Trophoblast cell (in vitro differentiated cells and primary cell): ENCODE measurements at places on chromosomes 3 and 15.
A peak's percentile ranks its signal among the peaks of the same experiment; 100 is the strongest.

GRCh38 chr3:123805504-123805903, 78.6 kb downstream of the MYLK start:
- no peak for DNase-seq
- no peaks in the 10 kb centered on the region for H3K27me3 ChIP-seq
- H3K4me1 ChIP-seq = no peaks in the 10 kb centered on the region
- peaks cover 2% of the 10 kb centered on the region for H3K36me3 ChIP-seq
- no peak overlapping the region for H3K4me3 ChIP-seq
- no peak overlapping the region for H3K27ac ChIP-seq

DNA sequence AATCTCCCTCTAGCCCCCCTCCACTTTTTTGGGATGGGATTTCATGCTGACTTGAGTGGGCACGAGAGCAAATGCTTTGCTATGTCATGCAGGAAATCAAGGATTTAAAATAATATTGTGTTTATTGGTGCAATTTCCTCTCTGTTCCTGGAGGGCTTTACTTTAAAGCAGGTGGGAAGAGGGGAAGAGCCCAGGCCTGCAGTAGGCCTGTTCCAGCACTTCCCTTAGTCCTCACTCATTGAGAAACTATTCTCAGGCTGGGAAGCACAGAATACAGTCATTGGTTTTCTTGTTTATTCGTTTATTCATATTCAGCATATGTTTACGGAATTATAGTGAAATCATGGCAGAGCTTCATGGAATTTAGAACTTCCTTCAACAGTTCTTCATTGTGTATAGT, 41.7 kb upstream of the SPSB4 start:
- H3K36me3 ChIP-seq = no peaks in the 10 kb centered on the region
- no peaks in the 10 kb centered on the region for H3K27me3 ChIP-seq
- no peak overlapping the region for H3K4me3 ChIP-seq
- no peak for DNase-seq

- H3K27ac ChIP-seq = no peak overlapping the region
- H3K4me1 ChIP-seq = peaks cover 14% of the 10 kb centered on the region
- no peak overlapping the region for H3K4me3 ChIP-seq
- peak; percentile 7 for DNase-seq
Measured at GRCh38 chr3:50203809-50204803, 965 bp upstream of the SLC38A3 start.

DNA sequence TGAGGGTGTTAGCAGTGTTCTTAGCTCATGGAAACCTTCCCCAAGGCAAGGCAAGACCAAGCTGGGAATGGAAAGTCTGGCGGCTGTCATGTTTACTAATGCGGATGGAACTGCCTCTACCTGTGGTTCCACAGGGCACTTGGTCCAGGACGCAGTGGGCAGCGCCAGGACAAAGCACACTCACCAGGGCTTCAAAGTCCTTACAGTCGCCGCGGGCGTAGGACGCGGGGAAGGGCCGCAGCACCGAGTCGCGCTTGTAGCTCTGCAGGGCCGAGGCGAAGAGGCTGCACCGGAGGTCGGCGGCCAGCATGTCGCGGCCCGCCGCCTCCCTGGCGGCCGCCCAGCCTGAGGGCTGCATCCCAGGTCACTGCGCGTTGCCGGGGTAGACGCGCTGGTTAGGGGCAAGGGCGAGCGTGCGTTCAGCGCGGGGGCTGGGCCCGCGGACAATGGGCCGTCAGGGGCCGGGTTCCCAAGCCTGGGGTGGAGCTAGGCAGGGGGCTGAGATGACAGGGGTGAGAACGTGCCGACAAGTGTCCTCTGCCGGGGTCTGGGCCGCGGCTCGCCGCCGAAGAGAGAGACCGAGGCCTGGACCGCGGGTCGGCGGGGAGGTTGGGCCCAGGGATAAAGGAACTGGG, 497 bp downstream of the PARP16 start:
- peak; percentile 41 for DNase-seq
- no peaks in the 10 kb centered on the region for H3K36me3 ChIP-seq
- peak overlapping the region; percentile 74 for H3K4me3 ChIP-seq
- H3K27me3 ChIP-seq = no peaks in the 10 kb centered on the region
- H3K4me1 ChIP-seq = no peaks in the 10 kb centered on the region
- H3K27ac ChIP-seq = peak overlapping the region; percentile 66

DNA sequence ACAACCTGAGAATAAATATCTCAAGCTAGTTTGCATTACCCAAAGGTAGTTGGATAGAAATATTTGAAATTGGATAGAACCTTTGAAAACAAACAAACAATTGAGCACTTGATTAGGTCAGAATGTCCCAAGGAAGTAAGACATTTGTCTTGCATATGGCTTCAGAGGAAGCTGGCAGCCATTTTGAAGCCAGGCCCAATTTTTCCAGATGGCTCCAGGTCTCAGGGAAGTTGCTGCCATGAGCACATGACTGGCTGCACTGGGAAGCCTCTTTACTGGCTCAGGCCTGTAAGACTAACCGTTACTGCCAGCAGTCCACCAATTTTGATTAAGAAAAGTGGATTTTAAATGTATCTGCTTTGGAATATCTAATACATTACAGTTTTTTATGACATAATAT, 448.9 kb upstream of the DPH6 start:
- H3K36me3 ChIP-seq = no peaks in the 10 kb centered on the region
- no peaks in the 10 kb centered on the region for H3K4me1 ChIP-seq
- no peak overlapping the region for H3K4me3 ChIP-seq
- no peak for DNase-seq

DNA sequence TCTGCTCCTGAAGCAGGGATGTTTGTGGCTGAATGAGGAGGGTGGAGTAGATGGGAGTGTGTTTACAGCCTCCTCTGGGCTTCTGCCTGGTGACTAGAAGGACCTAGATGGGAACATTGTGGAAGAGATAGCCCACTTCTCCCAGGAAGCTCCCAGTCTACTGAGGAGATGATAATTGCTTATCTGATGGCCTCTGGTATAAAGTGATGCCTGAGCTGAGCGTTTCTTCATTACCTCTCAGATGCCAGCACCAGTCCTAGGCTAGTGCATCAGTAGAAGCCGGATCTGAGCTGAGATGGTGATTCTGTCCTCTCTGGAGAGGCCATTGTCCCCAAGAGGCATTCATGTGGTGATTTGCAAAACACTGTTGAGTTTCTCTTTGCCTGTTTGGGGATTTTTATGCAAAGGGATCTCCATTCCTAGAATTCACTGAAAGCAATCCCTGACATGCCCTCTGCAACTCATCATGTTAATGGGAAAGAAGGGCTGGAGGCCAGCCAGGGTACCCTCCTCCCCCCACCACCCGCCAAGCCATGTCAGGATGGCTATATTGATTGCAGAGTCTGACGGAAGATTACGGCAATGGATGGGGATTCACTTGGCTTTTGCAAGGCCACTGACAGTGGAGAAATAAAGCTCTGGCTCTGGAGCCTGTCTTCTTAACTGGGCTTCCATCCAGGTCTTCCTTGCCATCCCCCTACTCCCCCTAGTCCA, 166.4 kb upstream of the ROPN1 start:
- H3K27me3 ChIP-seq = no peaks in the 10 kb centered on the region
- no peak for DNase-seq
- H3K4me3 ChIP-seq = no peak overlapping the region

GRCh38 chr3:139353920-139354556, 10.2 kb downstream of the MRPS22 start:
- H3K36me3 ChIP-seq = peaks cover 17% of the 10 kb centered on the region
- H3K27me3 ChIP-seq = no peaks in the 10 kb centered on the region
- H3K4me1 ChIP-seq = no peaks in the 10 kb centered on the region
- H3K4me3 ChIP-seq = no peak overlapping the region
- DNase-seq = peak; percentile 14

DNA sequence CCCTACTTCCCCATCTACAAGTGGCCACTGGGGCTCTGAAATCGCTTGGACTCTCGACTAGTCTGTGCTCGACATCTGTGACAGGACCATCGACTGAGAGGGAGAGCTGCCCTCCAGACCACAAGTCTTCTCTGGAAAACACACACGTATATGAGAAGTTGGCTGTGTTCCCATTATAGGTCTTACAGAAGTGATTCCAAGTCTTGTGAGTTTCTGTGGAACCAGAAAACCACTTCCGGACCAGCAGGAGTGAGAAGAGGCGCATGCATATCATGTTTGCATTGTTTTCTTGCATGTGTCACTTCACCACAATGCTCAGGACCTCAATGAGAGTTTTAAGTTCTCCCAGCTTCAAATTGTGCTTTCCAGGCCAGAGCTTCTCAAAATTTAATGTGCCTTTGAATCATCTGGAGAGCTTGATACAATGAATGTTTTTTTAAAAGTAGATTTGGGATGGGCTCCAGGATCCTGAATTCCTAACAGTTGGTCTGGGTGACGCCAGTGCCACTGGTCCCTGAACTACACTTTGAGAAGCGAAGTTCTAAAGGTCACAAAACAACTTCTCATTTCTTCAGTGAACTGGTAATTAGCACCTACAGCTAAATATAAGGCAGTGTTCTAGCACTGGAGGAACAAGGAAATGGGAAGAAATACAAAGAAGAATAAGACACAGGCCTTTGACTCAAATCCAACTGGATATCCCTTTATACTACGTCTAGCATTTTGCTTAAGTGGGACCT, 15.7 kb downstream of the LIPC start:
- H3K27me3 ChIP-seq = no peaks in the 10 kb centered on the region
- H3K27ac ChIP-seq = no peak overlapping the region
- no peaks in the 10 kb centered on the region for H3K36me3 ChIP-seq

GRCh38 chr3:189554868-189555557, 76.2 kb upstream of the TP63 start:
- H3K4me1 ChIP-seq = no peaks in the 10 kb centered on the region
- no peaks in the 10 kb centered on the region for H3K36me3 ChIP-seq
- no peak for DNase-seq
- H3K27ac ChIP-seq = no peak overlapping the region

DNA sequence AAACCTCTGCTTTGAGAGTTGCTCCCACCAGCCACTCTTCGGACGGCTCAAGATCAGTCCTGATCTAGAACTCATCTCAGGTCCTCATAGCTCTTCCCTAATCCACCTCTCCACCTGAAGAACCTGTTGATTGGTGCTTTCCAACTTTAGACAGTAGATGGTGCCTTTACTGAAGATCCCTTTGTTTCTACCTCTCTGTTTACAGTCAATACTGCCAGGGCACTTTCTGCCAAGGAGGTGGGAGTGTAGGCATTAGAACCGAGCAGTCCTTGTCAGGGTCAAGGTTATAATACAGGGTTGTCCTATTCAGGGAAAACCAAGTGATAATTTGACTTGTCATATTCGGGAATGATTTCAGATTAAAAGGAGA, 1.2 kb downstream of the CGNL1 start:
- H3K27me3 ChIP-seq = no peaks in the 10 kb centered on the region
- H3K4me1 ChIP-seq = no peaks in the 10 kb centered on the region
- no peak overlapping the region for H3K27ac ChIP-seq
- no peaks in the 10 kb centered on the region for H3K36me3 ChIP-seq

GRCh38 chr3:9102240-9102981, 139.1 kb upstream of the RAD18 start:
- no peak overlapping the region for H3K4me3 ChIP-seq
- no peaks in the 10 kb centered on the region for H3K27me3 ChIP-seq
- peak overlapping the region; percentile 83 for H3K27ac ChIP-seq
- no peak for DNase-seq
- peaks cover 25% of the 10 kb centered on the region for H3K4me1 ChIP-seq
- H3K36me3 ChIP-seq = no peaks in the 10 kb centered on the region

DNA sequence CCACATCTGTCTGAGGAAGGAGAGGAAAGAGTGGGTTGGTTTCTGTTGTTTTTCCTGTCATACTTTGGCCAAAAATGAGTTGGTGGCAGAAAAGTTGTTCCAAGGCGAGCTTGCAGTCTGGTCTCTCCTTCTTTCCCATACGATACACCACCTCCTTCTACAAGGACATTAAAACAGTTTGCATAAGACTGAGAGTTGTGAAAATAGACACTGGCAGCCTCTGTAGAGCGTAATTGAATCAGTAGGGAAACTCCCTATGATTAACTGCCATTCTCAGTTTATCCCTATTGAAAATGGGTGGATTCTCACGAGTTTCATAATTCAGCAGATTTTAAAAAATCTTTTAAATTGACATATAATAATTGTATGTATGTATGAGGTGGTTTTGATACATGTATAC, 3.7 kb upstream of the LSG1 start:
- H3K27me3 ChIP-seq = no peaks in the 10 kb centered on the region
- H3K4me1 ChIP-seq = no peaks in the 10 kb centered on the region
- no peaks in the 10 kb centered on the region for H3K36me3 ChIP-seq
- H3K4me3 ChIP-seq = no peak overlapping the region
- no peak overlapping the region for H3K27ac ChIP-seq

- H3K4me1 ChIP-seq = no peaks in the 10 kb centered on the region
- peaks cover 9% of the 10 kb centered on the region for H3K36me3 ChIP-seq
- no peaks in the 10 kb centered on the region for H3K27me3 ChIP-seq
- peak; percentile 93 for DNase-seq
Measured at GRCh38 chr3:179336345-179336929, 11.1 kb upstream of the MFN1 start.

DNA sequence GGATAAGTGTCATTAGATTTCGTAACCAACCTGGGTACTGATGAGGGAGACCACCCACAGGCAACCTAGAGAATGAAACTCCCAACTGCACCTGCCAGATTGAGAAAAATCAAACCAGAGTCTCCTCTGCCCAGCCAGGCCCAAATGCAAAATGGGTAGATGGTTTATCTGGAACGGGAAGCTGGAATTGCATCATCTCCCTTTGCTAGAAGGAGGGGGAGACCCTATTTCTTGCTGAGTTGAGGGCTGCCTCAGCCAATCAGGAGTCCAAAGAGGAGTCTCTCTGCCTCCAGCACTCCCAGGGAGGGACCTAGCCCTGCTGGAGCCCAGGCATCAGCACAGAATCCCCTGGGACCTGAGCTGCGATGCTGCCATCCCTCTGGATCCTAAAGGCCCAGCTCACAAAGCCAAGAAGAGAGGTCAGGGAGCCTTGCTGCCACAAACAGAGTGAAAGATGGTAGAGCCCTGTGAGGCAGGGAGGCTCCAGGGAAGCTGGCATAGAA, 8.1 kb downstream of the RMDN3 start:
- no peaks in the 10 kb centered on the region for H3K27me3 ChIP-seq
- no peak for DNase-seq
- peaks cover 5% of the 10 kb centered on the region for H3K4me1 ChIP-seq

DNA sequence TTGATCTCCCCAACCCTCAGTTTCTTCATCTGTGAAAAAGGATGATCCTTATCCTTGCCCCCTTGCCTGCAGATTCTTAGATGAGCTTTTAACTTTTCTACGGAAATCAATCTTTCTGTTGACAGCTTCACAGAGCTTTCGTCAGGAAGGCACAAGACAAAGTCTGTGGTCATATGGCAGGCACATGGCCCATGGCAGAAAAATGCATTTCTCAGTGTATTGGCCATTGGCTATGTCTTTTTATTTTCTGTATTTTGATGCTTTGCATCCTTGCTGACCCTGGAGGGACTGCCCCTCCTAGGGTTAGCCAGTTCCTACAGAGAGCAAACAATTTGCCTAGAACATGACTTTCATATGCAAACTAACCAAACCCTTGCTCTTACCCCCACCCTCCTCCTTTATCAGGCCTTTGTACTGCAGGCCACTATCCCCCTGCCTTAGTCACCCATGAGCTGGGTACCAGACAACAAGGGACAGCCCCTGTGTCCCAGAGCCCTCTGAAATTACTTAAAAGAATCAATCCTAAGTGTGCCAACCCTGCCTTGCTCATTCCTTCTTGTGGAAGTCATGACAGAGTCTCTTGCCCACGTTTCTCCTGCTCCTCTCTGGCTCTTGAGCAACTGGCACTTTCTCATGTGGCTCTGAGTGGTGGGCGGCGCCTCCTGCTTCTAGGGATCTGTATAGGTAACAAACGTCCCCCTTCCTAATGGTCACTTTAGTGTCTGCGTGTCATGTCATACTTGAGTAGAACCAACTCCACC, 24.1 kb upstream of the NOX5 start:
- H3K27ac ChIP-seq = no peak overlapping the region
- H3K4me3 ChIP-seq = no peak overlapping the region
- no peak for DNase-seq
- no peaks in the 10 kb centered on the region for H3K27me3 ChIP-seq
- H3K36me3 ChIP-seq = no peaks in the 10 kb centered on the region

- no peaks in the 10 kb centered on the region for H3K36me3 ChIP-seq
- peaks cover 4% of the 10 kb centered on the region for H3K4me1 ChIP-seq
- H3K27me3 ChIP-seq = no peaks in the 10 kb centered on the region
- H3K4me3 ChIP-seq = no peak overlapping the region
Measured at GRCh38 chr3:127796045-127796830, 26.1 kb downstream of the MGLL start.
